ENCODE measurements at places on chromosomes 5 and 9.

DNA sequence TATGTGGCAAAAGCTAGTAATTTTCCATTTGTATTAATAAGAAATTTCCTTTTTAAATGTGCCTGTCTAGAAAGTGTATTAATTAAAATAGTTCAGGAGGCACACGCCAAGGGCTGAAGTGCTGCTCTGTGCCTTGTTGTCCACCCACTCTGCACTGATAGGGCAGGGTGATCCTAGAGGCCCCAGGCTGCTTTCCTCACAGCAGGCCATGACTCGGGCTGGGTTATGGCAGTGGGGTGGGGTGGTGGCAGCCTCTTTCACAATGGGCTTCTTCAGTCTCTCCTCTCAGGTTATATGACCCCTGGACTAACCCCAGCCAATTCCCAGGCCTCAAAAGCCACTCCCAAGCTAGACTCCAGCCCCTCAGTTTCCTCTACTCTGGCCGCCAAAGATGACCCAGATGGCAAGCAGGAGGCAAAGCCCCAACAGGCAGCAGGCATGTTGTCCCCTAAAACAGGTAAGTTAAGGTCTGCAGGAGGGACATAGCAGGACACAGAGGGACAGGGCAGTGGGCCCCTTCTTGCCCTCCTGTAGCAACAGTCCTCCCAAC lies 19.5 kb downstream of the CD74 start:
- DNase-seq, result no peak

DNA sequence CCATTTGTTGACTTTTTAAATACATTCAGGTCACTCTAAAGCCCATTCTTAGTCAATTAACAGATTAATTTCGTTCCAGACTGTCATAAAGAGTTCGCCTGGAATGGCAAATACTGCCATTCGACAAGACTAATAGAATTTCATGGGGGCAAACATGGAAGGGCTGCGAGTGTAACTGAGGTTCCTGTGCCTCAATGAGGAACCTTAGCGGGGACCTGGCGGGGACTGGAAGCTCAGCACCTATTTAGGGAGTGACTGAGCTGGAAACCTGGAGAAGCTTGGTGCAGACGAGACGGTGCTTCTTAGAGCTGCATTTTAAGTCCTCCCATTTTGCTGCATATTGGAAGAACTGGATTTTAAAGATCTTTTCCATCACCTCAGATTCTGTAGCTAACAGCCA lies 3.4 kb downstream of the VCAN start:
- no peak for DNase-seq

DNA sequence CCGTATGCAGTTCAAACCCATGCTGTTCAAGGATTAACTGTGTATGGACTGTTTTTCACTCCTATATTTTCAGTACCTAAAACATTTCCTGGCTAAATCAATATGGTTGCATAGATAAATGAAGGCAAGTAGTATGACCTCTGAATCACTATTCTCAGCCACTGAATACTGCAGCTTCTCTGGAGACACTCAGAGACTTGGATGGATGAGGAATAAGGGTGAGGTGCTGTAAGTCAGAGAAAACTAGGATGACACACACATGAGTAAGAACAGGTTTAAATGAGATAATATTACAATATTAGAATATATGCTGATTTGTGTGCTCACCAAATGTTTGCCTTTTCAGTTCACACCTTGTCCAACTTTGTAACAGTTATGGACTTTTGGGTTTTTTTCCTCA lies 26.0 kb upstream of the ANXA1 start:
- no peak for DNase-seq

DNA sequence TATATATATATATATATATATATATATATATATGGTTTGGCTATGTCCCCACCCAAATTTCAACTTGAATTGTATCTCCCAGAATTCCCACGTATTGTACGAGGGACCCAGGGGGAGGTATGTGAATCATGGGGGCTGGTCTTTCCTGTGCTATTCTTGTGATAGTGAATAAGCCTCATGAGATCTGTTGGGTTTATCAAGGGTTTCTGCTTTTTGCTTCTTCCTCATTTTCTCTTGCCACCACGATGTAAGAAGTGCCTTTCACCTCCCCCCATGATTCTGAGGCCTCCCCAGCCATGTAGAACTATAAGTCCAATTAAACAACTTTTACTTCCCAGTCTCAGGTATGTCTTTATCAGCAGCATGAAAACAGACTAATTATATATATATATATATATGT lies 52.3 kb upstream of the ADAMTS2 start:
- DNase-seq, result no peak

DNA sequence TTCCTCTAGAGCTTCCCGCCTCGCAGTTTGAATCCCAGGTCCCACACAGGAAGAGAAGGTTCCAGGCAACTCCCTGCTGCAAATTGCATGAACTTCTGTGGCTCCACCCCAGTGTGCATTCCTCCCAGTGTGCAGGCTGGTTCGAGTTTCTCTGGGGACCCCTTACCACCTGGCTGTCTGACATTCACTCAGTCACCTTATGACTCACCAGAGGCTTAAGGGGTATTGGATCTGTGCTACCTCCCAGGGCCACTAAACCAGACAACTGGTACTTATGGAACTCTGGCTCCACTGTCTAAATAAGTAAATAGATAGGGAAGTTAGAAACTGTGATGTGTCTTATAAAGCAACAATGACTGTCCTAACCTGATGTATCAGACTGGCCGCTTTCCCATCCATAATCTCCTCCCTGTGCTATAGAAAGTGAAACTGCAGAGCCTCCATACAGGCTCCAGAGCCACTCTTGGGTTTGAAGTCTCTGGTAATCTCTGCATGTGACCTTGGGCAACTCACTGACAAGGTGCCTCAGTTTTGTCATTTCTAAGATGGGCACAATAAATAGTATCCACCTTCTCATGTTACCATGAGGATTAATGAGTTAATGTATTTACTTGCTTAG lies 720.6 kb downstream of the SEMA5A start:
- no peak for DNase-seq

DNA sequence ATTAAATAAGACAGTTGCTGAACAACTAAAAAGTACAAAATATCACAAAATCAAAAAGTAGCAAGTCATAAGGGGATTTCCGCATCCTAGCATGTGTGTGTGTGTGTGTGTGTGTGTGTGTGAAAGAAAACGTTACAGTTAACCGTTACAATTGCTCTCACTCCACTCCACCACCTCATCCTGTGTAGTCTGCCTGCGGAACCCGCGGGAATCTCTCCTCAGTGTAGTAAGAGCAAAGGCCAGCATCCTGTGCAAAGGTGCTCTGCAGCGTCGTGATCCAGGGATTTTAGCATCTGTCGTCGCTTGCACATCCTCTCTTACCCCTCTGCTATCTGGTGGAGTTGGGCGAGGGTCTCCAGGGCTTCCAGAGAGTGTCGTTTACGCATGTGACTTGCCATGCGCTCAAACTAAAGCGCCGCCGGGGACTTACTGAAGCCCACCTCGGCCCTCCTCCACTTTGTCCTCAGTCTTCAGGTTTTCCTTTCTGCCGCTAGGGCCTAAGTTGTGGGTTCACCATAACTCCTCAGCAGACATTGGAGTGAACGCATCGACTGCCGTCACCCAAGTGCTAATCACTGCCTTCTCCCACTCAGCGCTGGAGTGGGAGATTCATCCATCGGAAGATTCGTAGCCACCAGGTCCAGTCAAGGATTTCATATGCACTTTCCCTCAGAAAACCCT lies 3.9 kb downstream of the CDKN2B start:
- DNase-seq, result no peak

DNA sequence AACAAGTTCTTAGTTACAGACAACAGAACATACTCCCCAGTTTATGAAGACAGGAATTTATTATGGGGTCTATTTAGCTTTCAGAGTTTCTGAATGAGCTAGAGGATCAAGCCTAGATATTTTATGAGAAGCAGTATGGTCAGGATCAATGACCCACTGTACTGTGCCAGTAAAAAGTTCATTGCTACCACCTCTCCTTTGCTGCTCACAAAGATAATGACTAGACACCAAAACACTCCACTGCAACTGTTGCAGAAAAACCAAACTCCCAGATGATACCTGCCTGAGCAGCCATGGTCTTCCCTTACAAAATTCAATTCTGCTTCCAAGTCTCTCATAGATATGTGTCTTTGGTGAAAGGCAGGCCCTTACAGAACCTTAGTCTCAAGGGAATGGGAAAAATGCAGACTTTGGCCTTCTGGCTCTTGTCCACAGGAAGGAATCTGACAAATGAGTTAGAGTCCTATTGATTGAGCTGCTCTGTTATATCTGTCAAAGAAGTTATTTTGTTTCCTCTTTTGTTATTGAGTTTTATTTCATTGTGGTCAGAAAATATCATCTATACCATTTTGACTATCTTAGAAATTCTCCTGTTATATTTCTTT lies 74.7 kb upstream of the RASGRF2 start:
- DNase-seq, result no peak

DNA sequence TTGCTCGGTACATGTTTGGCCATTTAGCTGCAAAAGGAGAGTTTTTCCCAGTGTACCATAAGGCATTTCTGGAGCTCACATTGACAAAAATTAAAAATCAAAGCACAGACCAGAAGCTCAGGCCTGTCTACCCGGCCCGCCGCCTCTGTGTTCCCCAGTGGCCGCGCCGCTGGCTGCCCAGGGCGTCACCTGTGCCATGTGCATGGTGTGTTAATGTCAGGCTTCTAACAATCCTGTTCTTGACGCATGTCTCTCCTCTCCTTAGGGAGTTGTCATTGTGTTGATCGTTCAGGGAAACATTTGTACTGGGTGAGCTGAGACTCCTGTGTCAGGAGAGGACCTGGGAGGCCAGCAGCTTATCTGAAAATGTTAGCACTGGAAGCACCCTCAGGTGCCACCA lies 9.6 kb upstream of the NTNG2 start:
- DNase-seq, result no peak

GRCh38 chr5:131305906-131306305 lies 42.1 kb downstream of the CDC42SE2 start:
- DNase-seq, result no peak

DNA sequence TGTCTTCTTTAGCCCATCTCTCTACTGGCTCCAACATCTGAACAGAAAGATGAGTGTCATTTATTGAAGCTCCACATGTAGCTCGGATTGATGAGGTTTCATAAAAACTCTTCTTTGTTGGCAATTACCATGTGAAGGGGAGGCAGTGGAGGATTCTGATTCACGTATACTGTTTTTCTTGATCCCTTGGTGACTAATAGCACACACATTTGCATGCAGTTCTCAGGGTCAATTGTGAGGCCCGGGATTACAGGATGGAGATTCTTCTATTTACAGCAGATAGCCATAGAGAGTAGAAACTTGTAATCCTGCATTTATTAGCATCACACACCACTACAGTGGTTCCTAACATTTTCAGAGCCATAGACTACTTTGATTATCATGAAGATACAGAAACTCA lies 133.2 kb upstream of the MARCHF11 start:
- DNase-seq, result no peak

GRCh38 chr9:104027295-104027694 lies 66.8 kb upstream of the SMC2 start:
- no peak for DNase-seq

Data from activated T-cell treated with anti-CD3 and anti-CD28 coated beads for 48 hours (primary cell).